ENCODE measurements at places on chromosomes 7 and 10. TPM values are rescaled to one million over a fixed set of nuclear protein-coding genes. Genes with fewer than 3 reads are reported as not detected.

TMEM176B gene
- total RNA-seq: 137 TPM

STOX1 gene
- total RNA-seq: 0.32 TPM

DNA sequence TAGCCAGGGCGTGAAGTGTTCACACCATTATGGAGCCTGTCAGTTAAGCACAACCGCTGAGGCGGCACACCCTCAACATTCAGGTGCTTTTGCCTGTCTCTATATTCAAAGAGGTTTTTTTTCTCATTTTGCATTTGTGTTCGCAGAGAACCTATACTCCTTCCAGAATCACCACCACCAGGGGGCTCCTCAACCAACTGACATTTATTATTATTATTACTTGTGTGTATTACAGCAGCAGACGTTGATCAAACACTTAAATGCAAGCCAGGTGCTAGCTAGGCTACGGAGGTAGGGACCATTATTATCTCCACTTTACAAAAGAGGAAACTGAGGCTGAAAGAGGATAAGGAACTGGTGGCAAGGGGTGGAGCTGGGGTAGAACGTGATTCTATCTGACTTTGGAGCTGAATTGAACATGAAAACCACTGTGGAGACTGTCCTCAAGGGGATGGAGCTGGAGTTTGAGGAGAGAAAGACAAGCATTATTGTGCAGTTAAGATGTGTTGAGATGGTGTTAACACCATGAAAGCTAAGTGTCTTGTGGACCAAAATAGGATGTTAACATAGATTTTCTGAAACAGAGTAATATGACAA is 133.8 kb upstream of the PLXNA4 start:
- no peak for DNase-seq
- no peak overlapping the region for H3K27ac ChIP-seq
- no peaks in the 10 kb centered on the region for H3K4me1 ChIP-seq
- H3K27me3 ChIP-seq: no peaks in the 10 kb centered on the region
- no peaks in the 10 kb centered on the region for H3K36me3 ChIP-seq
- H3K4me3 ChIP-seq: no peak overlapping the region

- no peak for DNase-seq
- H3K27ac ChIP-seq: no peak overlapping the region
- no peaks in the 10 kb centered on the region for H3K36me3 ChIP-seq
- H3K27me3 ChIP-seq: no peaks in the 10 kb centered on the region
- H3K4me1 ChIP-seq: no peaks in the 10 kb centered on the region
These were observed 206.6 kb upstream of the GPR26 start for GRCh38 chr10:123459371-123460091.

GRCh38 chr10:16965740-16966447 is 148.7 kb upstream of the RSU1 start:
- no peaks in the 10 kb centered on the region for H3K36me3 ChIP-seq
- H3K27ac ChIP-seq: peak overlapping the region; percentile 81
- H3K27me3 ChIP-seq: no peaks in the 10 kb centered on the region
- H3K4me1 ChIP-seq: peaks cover 32% of the 10 kb centered on the region
- no peak overlapping the region for H3K4me3 ChIP-seq
- no peak for DNase-seq

- no peak overlapping the region for H3K4me3 ChIP-seq
- no peaks in the 10 kb centered on the region for H3K27me3 ChIP-seq
- H3K36me3 ChIP-seq: no peaks in the 10 kb centered on the region
- H3K27ac ChIP-seq: no peak overlapping the region
- H3K4me1 ChIP-seq: no peaks in the 10 kb centered on the region
These were observed 41.7 kb downstream of the ZWINT start for GRCh38 chr10:56319386-56319785.

GRCh38 chr10:101525848-101526247 is 62.2 kb downstream of the POLL start:
- H3K27me3 ChIP-seq: no peaks in the 10 kb centered on the region
- no peaks in the 10 kb centered on the region for H3K36me3 ChIP-seq
- H3K4me1 ChIP-seq: no peaks in the 10 kb centered on the region
- DNase-seq: no peak
- no peak overlapping the region for H3K4me3 ChIP-seq
- no peak overlapping the region for H3K27ac ChIP-seq

- DNase-seq: no peak
- no peaks in the 10 kb centered on the region for H3K27me3 ChIP-seq
- no peaks in the 10 kb centered on the region for H3K36me3 ChIP-seq
- no peaks in the 10 kb centered on the region for H3K4me1 ChIP-seq
- no peak overlapping the region for H3K27ac ChIP-seq
These were observed 722.6 kb downstream of the GRID1 start for GRCh38 chr10:85643845-85644525.

FAM20C gene
- 26.7 TPM for total RNA-seq

DNA sequence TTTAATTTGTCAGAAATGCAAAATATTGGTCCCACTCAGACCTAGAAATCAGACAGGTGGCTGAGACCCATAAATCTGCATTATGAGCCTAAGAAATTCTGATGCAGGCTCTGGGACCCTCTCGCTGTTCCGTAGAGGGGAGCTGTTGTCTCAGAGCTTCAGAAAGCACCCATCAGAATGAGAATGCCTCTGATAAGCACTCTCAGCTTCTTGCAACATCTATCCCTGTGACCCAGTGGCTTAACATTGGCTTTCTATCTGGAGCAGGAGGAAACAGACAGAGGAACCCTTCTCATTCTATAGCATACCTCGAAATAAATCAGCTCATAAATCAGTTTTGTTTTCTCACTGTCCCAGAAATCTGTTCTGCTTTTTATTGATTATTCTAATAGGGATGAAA is 184.6 kb upstream of the SP4 start:
- no peak overlapping the region for H3K27ac ChIP-seq
- no peak overlapping the region for H3K4me3 ChIP-seq
- no peaks in the 10 kb centered on the region for H3K36me3 ChIP-seq
- peaks cover 51% of the 10 kb centered on the region for H3K27me3 ChIP-seq

All from heart left ventricle (tissue), 16 donors.